ENCODE measurements at places on chromosomes 2 and 18.

DNA sequence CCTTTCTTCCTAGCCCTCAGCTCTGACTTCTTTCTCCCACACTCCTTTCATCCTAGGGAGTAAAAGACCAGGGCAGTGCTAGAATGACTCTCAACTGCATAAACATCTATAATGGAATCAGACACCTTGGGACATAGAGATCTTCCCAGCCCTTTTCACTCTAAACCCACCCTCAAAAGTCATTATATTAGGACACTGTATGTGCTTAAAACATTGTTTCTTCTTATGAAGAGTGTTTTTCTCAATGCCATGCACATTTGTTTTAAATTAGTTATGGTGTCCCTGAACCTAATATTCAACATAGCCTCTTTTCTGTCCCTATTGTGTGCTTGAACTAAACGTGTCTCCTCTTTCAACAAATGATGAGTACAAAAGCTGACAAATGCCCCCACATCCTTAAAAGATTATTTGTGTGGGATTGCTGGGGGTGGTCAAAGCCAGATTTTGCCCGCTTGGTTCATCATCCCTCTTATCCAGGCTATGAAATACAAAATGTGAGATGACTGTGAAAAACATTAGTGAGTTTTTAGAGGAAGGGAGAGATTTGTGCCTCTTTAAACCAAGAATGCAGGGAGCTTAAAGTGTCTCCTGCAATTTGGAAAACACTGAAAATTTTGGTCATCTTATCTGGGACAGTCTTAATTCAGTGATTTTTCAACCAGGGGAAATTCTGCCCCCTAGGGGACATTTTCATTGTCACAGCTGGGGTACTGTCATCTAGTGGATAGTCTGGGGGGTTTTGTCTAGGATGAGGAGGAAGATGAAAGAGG, 29.0 kb downstream of the SERPINB5 start:
- DNase-seq, result peak; percentile 21

GRCh38 chr2:179952658-179953057, 54.4 kb downstream of the CWC22 start:
- no peak for DNase-seq

- no peak for DNase-seq
These were observed 201.3 kb upstream of the OSR1 start for GRCh38 chr2:19559596-19560240.

DNA sequence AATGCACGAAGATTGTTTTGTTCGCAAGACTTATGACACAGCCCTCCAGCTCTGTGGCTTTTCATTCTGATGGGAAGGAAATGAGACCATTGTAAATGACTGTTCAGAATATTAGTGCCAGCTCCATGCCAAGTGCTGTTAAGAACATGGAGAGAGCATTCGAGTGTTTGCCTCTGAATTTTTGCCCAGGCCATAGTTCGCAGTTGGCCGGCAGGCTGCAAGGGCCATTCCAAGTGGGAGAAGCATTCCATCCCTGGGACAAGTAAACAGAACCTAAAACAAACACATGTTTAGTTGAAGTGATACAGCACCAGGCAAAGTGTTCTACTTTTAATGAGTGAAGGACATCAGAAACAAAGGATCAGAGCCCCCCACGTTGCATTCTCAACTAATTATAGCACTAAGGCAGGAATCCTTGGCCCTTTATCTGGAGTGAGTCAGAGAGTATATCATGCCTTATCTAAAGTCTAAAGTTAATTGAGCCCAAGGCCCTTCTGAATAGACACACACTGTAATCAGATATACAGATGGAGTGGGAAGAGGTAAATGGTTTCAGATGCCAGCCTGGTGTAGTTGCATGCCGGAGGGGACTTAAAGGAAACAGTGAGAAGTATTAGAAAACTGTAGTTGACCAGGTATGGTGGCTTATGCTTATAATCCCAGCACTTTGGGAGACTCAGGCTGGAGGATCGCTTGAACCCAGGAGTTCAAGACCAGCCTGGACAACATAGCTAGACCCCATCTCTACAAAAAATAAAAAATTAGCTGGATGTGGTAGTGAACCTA, 53.3 kb downstream of the NEDD4L start:
- no peak for DNase-seq

GRCh38 chr18:11657152-11657551, 31.9 kb upstream of the GNAL start:
- DNase-seq, result no peak

GRCh38 chr2:241849616-241850543, 8.8 kb downstream of the PDCD1 start:
- DNase-seq, result peak; percentile 14

GRCh38 chr18:63681449-63682340, 20.0 kb upstream of the SERPINB3 start:
- DNase-seq, result no peak

DNA sequence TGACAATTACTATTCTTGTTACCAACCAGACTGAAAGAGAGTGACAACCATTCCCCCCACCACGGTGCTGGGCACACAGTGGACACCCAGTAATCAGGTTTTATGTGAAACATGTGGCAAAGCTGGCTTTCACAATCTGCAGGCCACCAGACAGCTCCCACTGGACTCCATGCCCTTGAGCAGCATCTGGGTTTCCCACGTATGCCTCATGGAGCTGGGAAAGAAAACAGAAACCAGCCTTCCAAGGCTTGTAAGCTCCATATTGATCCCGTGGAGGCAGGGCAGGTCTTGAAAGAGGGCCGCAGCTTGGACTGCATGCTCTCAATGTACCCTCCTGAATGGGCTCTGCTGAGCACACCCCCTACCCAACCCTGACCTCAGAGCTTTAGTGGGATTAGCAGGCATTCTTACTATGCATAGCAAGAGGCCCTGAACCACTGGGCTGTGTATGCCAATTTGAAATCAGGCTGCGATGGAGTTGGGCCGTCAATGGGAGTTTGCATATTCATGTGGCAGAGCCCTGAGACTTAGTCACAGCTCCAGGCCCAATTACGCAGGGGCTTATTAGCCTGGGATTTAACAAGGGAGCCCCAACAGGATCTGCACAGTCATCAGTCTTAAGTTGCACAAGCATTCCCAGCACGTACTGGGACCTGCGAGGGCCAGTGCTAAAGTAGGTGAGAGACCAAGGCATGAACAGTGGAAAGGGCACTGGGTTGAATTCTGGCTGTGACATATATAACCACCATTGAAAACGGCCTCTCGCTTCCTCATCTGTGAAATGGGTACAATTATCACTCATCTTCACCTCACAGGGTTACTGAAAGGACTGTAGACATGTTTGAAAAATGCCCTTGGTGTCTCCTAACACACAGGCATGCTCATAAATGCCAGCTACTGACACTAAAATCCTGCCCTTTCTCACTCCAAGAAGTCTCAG, 10.5 kb downstream of the C1QL2 start:
- DNase-seq, result no peak

GRCh38 chr2:222228054-222228453, 70.7 kb downstream of the PAX3 start:
- DNase-seq, result no peak

DNA sequence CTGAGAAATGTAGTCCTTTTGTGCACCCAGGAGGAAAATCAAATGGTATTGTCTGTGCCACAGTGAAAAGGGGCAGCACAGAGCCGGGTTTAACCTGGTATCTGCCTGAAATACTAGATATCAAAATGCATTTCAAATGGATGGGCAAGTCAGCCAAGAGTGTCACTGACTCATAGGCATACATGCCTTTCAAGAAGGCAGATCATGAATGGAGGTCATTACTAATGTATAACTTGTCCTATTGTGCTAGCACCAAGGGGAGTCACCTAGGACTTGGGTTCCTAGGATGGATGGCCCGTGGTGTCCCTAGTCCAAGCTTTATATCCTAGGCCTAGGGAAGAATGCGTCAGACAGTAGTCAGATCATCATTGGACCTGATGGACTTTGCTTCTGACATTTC, 49.9 kb downstream of the TCF7L1 start:
- DNase-seq, result no peak

DNA sequence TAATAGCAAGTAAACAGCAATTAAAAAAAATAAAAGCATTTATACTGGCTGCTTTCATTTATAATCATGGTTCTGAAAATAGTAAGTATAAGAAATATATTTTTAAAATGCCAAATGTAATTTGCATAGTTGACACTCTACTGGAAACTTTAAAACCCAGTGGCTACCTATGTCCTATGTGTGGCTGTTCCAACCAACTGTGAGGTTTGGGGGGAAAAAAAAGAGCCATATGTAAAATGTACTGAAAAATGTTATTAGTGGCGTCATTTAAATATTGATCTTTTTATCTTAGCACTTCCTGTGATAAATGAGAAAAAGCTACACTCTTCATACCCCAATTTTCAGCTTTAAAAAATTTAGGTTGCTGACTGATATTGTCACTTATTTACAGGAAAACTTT, 270.7 kb downstream of the TCF4 start:
- no peak for DNase-seq

DNA sequence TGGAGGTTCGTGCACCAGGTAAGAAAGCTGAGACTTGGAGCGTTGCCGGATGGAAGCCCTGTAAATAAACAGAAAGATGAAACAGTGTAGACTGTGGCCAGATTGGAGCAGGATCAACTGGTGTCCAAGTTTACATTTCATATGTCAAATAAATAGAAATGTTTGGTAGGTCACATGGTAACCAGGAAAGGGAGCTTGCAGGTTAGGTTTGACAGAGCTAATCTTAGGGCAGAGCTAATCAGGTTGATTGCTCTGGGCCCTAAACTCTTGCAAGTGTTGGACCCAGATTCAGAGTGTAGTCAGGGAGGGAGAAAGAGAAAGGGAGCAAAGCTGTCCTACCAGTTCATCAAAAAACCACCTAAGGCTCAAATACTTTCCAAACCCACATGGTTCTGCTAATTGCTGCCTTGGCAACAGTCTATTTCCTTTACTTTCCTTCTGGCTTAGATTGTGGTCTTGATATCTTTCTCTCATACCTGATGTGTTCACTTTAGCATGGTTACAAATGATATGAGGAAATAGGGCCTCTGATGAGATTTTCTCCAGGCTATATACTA, 63.2 kb downstream of the G6PC2 start:
- no peak for DNase-seq

DNA sequence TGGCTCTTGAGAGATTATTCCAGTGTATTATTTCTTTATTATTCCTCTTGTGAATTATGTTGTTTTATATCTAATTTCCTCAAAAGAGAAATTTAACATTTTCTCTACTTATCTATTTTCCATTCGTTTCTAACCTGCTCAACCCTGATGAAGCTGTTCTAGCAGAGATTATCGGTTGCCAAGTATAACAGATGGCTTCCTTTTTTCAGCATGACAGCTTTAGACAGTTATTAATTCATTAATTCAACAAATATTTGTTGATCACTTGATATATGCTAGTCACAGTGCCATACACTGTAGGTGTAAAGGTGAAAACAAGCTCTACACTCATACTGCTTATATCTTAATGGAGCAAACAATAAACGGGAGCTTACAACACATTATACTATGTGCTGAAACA, 137.9 kb upstream of the UBE2E3 start:
- no peak for DNase-seq

GRCh38 chr18:45527891-45528290, 87.4 kb upstream of the SLC14A2 start:
- DNase-seq, result no peak

GRCh38 chr2:240320204-240320993, 115.1 kb upstream of the GPC1 start:
- DNase-seq, result no peak

GRCh38 chr2:119544075-119544938, at the start of gene CFAP221:
CFAP221 (plus strand) TSS chr2:119544449; CDS start chr2:119546132, 1,683 bp downstream.
- peak; percentile 72 for DNase-seq

- no peak for DNase-seq
These were observed 455 bp downstream of the C18orf32 start for GRCh38 chr18:49486606-49486952.

DNA sequence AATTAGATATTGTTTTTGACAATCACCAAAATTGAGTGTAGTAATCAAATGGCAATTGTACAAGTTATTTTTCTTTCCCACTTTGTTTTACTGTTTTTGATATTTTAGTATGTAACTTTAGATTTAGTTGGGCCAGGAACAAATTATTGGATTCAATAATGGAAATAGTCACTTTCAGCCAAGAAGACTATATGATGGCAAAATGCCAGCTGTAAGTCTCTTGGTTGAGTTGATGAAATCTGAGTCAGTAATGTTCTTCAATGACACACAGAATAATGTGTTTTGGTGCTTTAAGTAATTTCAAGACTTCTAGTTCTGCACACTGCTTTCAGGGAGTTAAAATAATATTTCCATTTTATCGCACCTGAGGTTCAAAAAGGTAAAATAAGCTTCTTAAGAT, 2022.0 kb upstream of the CELF4 start:
- DNase-seq, result no peak

GRCh38 chr2:106851881-106852501, 34.0 kb downstream of the ST6GAL2 start:
- DNase-seq, result no peak

- no peak for DNase-seq
These were observed 282.9 kb upstream of the PKDCC start for GRCh38 chr2:41764919-41765318.

GRCh38 chr2:68743531-68743930, 8.9 kb downstream of the ARHGAP25 start:
- DNase-seq, result no peak

GRCh38 chr2:85737481-85737880, 16.3 kb upstream of the ATOH8 start:
- no peak for DNase-seq

DNA sequence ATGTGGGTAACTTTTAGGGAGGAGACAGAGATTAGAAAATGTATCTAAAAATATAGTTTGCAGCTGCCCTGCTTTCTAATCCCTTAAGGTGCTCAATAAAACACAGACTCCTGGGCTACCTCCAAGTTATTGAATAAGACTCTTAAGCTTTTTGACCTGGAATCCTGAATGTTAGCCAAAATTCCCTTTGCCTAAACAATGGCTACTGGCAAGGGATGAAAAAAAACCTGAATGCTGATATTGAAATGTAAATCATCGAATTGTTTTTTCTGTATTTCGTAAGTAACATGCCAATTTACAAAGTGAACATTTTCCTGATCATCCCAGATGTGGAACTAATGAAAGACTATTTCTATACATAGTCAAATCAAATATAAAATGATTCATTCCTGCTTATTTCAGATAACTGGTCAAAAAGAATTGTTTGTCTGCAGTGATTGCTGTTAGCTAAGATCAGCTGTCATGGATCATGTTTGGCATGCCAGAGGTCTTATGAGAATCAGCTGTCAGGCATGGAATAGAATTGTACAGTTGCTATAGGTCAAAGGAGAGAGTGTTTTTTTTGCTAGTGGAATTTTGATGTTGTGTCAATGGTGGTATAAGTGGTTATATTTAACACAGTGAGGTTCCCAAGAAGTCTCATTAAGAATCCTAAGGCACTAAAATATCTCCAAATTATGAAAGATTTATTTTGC, 363.6 kb upstream of the CWC22 start:
- no peak for DNase-seq

All from HuH-7 (cell line).